Activated B cell treated with CpG ODN at 0.5 μM for 24 hours (primary cell): ENCODE measurements at places on chromosomes 16 and 17.

- DNase-seq: no peak
Observed at GRCh38 chr17:12523244-12523643, 142.4 kb upstream of the MYOCD start.

- DNase-seq: no peak
Observed at GRCh38 chr16:263182-263774, 12.5 kb downstream of the RGS11 start.

DNA sequence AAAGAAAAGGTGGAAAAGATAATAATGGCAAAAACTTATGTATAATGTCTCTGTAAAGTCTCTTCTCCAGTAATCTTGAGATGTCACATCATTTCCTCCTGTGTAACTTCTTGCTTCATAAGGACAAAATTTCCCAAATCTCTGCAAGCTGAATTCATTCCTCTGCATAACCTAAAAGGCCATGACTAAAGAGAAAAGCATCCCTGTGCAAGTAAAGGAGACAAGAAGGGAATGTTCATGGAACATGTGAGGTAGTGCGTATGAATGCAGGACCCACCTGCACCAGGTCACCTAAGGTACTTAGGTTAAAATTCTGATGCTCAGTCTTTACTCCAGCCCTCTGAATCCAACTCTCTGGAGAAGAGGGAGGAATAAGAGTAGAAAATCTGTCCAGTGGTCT is 46.9 kb upstream of the NLK start:
- DNase-seq: no peak

GRCh38 chr17:41680426-41681040 is 8.2 kb upstream of the EIF1 start:
- DNase-seq: no peak

DNA sequence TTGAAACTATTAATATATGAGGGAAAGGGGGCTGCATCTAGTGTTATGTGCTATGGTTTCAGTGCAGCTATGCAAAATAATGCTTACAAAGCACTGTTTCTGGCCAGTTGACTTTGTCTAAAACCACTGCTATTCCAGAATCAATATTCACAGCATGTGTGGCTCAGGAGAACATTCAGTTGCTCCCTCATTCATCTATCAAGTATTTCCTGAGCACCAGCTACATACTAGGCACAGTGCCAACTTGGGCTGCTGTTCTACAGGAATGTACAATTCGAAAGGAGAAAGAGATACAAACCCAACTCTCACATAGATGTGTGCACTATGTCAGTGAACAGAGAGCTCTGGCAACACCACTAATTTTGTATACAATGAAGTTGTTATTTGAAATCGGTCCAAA is 183.0 kb downstream of the PHKB start:
- DNase-seq: no peak

- no peak for DNase-seq
Observed at GRCh38 chr17:79657861-79658810, 47.3 kb upstream of the RBFOX3 start.

DNA sequence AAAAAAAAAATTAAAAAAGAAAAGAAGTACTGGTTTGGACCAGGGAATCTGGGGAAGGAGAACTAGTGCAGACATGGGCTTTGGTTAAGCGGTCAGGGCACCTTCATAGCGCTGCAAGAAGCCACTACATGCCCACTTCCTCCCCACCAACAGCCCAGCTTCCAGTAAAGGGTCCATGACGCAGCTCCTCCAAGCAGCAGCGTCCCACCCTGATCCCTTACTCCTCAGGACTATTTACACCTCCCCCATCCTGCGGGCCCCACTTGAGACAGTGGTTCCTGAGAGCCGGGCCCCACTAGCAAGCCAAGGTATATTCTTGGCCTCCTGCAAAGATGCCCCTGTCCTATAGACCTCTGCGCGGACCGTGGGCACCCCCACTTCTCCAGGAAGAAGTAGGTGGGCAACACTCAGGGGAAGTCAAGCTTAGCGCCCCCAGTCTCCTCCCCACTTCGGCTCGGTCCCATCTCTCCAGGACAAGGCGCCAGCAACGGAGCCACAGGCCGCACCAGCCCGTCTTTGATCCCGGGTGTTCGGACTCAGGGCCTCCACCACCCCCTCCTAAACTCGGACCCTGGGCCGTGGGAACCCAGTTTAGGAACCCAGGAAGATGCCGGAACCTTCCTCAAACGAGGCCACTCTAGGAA is 913 bp upstream of the PRR14 start:
- DNase-seq: no peak

DNA sequence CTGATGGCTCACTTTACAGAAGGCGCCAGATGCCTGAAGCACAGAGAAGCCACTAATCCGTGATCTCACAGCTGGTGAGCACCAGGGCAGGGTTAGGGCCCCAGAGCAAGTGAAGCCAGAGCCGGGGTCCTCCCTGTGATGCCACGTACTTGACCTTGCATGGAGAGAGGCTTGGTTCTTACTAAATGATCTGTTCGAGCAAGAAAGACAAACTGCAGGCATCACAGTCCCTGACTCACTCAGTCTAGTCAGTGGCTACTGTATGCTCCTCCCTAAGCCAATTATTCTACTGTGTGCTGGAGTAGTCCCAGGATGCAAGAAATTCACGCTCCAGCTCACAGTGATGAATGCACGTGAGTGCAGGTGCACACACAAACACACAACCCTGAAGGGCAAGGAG is 55.4 kb downstream of the SDK2 start:
- no peak for DNase-seq

- peak; percentile 54 for DNase-seq
Observed at GRCh38 chr17:67377488-67378453, 690 bp downstream of the PITPNC1 start.

GRCh38 chr17:54261465-54261864 is 438.7 kb downstream of the KIF2B start:
- DNase-seq: no peak

DNA sequence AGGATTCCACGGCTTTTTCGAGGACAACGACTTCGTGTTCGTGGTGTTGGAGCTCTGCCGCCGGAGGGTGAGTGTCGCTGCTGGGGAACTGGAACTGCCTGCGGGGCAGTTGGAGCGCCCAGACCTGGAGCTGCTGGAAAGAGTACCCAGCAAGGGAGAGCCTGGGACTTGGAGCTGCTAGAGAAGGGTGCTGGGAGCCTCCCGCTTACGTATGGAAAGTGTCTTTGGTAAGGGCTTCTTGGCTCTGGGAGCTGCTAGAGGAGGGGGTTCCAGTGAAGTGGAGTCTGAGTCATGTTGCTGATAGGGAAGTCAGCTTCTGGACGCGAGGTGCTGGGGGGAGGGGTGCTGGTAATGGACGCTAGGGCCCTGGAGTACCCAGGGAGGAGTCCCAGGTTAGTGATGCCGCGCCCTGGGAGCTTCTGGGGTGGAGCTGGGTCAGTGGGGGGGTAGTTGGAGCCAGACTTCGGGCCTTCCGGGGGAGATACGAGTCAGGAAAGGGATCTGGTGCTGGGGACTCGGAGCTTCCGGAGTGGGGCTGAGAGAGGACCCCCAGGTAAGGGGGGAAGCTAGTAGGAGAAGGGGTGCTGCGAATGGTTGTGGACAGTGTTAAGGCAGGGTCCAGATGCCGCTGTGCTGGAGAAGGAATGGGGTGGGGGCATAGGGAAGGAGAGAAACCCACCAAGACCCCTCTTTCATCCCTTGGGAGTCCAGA is 741 bp downstream of the PLK1 start:
- DNase-seq: no peak

DNA sequence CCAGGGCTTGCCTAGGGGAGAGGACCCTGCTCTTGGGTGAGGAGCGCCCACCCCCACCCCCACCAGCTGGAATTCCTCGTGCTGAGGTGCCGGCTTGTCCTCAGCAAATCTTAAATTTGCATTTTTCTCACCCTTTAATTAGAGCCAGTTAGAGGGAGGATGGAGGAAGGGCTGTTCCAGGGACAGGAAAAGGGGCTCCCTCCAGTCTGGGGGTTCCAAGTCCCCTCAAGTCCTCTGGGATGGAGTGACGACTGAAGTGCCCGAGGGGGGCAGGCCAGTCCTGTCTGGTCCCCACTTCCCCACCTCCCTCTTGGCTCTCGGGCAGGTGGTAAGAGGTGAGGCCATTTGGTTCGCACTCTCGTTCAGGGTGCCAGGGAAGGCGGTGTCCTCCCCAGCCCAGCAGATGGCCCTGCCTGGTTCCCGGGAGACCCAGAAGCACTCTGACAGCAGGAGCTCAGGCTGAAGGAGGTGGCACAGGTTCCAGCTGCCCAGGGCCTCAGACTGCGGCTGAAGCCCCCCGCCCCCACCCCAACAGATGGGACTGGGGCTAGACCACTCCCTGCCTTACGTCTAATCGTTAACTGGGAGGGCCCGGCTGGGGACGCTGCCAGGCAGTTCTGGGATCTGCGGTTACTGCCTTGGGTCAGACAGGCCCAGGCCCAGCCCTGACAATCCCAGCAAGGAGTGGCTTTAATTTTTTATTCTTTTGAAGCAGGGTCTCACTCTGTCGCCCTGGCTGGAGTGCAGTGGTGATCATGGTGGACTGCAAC is 2.2 kb downstream of the RAB26 start:
- DNase-seq: no peak

DNA sequence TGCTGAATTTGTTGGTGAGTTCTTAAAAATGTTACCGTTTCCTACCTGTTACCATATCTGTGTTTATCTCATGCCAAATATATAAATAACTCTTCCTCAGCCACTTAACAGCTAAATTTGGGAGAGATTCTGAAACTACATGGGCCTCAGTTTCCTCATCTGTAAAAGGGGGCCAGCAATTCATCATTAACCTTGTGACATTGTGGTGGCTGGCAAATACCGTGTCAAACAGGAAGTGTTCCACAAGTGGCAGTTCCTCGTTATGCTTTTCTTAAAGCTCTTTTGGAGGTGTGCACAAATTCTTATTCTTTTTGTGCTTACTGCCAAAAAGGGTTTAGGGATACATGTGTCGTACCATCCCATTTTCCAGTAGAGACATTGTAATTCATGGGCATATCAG is 220.4 kb upstream of the CACNG5 start:
- no peak for DNase-seq

DNA sequence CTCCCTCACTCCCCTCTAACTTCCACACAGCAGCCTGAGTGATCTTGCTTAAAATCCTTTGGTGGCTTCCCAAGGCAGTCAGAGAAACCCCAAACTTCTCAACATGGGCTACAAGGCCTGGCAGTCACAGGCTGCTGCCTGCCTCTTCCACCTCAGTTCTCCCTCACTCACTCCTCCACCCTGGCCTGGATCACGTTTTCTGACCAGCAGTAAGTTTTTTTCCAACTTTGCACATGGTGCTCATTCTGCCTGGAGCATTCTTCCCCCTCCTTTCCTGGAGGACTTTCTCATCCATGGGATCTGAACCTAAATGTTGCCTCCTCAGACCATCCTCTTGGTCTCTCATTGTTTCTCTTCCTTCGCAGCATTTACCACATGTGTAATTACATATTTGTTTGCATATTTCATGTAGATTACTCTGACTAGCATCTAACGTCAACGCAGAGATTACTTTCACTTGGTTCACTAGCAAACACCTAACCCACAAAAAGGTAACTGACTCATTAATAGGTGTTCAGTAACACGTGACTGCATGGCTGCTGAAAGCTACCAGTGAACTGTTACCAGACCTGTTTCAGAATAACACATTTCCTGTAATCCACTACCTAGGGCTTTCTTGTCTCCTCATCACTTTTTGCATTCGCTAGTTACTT is 17.1 kb downstream of the GNA13 start:
- no peak for DNase-seq

- no peak for DNase-seq
Observed at GRCh38 chr16:87243478-87243877, 73.7 kb downstream of the C16orf95 start.

DNA sequence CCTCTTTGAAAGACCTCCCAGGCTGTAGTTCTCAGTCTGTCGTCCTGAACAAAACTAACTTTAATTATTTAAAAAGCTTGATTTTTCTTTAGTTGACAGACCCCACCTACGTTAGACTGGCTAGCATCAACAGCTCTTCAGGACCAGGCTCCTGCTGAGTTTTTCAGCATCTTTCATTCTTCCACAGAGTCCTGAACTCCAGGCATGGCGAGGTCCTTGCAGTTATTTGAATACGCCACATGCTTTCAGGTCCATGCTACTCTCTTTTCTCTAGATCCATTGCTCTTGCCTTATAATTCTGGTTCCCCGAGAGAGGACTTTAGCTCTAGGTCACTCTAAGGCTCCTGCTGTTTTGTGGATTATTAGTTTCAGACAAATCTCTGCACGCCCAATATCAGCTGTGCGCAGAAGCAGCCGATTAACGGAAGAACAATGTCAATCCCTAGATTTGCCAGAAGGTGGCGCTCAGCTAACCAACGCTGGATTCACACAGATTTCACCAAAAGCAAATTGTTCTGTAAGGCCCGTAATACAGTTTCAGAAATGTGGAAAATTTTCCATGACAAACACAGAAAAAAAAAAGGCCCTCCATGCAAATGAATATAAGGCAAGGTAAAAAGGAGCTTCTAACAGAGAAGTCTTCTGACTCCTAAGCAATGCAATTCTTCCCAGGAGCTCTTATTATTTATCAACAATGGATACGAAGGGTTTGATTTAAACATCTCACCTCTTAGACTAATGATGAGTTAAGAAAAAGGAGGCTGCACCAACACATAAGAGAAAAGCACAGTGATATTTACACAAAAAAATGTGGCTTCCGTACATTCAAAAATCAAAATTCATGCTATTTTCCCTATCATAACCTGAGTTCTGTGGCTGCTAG is 33.5 kb upstream of the BCO1 start:
- no peak for DNase-seq

DNA sequence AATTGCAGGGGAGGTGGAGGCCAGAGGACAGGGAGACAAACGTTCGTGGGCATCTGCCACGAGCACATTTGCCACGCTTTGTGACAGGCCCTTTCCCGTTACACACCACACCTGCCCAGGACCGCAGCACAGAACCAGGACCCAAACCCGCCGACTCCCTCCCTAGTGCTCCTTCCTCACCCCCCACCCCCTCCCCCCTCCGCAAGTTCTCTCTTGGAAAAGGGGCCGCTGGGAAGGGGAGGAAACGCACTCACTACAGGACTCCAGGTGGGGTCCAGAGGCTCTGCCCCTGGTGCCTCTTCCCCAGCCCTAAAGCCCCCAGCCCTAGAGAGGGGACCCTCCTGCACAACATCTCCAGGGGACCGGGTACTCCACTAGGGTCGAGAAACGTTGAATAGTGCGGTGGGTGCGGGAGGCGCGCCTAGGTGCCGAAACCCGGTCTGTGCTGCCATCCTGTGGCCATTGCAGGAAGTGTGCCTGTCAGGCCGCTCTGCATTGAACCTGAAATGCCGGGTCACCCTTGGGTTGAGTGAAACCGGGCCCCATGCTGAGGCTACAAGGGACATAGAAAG is 21.9 kb upstream of the EIF1 start:
- DNase-seq: peak; percentile 84

DNA sequence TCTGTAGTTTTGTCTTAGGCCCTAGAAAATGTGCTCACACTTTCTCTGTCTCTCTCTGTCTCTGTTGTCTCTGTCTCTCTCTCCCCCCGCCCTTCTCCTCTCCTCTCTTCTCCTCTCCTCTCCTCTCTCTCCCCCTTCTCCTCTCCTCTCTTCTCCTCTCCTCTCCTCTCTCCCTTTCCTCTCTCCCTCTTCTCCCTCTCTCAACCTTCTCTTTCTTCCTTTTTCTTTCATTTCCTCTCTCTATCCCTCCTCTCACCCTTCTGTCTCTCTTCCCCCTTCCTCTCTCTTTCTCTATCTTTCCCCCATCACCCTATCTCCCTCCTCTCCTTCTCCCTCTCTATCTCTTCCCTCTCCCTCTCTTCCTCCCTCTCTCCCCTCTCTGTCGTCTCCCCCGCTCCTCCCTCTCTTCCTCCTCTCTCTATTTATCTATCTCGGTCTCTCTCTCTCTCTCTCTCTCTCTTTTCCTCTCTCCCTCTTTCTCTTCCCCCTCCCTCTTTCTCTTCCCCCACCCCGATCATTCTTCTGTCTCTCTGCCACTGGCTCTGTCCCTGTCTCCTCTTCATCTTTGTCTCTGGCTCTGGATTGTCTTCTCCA is 107.2 kb upstream of the C16orf82 start:
- DNase-seq: no peak
